ENCODE measurements at places on chromosomes 1 and 21. TPM values are rescaled to one million over a fixed set of nuclear protein-coding genes. Genes with fewer than 3 reads are reported as not detected.

DNA sequence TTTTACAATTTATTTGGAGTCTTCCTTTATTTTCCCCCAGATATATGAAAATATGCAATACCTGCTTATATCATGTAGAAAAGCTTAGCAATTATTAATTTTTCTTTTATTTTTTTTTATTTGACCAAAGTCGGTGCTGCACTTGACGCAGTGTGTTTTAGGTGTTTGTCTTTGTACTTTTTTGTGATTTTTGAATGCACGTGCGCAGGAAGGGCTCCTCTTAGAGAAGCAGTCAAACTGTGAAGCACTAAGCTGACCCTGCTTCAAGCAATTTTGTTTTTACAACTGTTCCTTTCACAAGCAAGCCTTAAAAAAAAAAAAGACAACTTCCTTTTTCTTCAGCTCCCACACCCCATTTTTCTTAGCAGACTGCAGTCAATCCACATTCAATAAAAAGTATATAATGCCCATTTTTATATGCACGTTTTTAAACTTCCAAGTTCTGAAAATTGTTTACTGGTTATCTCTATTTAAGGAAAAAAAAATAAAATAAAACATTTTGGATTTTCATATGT, 267.4 kb downstream of the TM2D1 start:
- DNase-seq, result no peak

DNA sequence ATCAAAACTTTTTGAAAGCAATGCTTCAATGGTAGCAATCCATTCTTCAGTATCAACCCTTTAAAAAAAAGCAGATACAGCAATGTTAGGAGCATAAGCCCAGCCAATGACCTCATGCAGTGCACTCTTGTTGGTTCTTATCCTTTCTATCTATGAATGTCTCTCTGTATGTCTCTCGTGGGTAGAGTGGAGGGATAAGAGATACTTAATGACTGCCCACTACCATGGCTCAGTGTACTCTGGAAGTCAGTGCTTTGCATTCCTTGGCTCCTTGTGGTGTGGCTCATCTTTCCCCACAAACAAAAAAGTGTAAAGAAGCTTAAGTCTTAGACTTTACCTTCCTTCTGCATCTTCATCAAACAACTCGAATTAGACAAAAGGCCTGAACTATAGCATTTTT, 50.3 kb downstream of the PCSK9 start:
- DNase-seq, result no peak

- DNase-seq, result no peak
Observed at GRCh38 chr1:29501227-29501976, 265.1 kb downstream of the PTPRU start.

RXFP4 gene
- not detected for total RNA-seq

DNA sequence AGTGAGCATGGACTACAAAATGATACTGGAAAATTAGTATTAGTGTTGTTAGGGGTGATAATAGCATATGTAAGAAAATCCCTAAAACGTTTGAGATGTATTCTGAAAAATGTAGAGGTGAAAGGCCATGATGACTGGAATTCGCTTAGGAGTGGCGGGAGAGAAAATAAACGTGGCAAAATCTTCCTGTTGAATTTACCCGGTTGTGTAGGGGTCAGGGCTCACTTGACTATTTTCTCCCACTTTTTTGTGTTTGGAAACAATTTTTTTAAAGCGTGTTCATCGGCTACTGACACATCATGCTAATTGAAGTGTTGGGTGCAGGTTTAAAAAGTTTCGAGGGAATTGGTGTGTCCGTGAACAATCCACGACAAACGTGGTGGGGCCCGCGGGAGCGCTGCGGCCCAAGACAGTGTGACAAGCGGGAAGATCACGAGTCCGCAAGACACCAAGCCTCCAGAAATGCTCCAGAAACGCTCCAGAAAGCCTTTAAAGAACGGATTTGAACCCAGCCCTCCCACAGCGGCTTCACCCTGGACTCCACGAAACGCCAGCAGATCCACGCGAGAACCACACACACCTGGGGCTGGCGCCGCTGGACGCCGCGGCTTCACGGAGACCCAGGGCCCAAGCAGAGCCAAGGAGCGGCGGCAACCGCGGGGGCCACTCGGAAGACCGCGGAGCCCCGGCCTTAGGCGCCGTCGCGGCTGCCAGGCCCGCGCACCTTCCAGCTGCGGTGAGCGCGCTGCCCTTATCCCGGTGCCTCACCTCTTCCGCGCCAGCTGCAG, 573 bp downstream of the PSMG1 start:
- peak; percentile 33 for DNase-seq

- no peak for DNase-seq
Observed at GRCh38 chr21:17987382-17988101, 168.4 kb upstream of the C21orf91 start.

- no peak for DNase-seq
Observed at GRCh38 chr1:22140694-22141093, 2.2 kb downstream of the WNT4 start.

- DNase-seq, result peak; percentile 31
Observed at GRCh38 chr1:121587777-121588176, 403.0 kb downstream of the SRGAP2C start.

DNA sequence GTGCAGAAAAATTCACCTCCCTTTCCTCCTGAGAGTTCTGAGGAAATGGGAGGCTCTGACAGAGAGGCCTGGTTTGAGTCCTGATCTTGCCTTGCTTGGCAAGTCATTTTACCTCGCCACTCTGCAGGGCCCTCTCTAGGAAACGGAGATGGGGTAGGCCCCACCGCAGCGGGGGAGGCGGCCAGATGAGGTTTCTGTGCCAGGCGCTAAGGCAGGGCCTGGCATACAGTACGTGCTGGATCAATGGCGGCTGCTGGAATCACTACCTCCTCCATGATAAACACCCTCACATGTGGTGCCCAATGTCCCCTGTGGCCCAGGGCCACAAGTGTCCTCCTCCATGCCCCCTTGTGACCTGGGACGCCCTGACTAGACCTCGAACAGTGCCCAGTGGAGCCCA, 499 bp upstream of the PLEKHG5 start:
- no peak for DNase-seq

OR2M3 gene
- not detected for total RNA-seq

DNA sequence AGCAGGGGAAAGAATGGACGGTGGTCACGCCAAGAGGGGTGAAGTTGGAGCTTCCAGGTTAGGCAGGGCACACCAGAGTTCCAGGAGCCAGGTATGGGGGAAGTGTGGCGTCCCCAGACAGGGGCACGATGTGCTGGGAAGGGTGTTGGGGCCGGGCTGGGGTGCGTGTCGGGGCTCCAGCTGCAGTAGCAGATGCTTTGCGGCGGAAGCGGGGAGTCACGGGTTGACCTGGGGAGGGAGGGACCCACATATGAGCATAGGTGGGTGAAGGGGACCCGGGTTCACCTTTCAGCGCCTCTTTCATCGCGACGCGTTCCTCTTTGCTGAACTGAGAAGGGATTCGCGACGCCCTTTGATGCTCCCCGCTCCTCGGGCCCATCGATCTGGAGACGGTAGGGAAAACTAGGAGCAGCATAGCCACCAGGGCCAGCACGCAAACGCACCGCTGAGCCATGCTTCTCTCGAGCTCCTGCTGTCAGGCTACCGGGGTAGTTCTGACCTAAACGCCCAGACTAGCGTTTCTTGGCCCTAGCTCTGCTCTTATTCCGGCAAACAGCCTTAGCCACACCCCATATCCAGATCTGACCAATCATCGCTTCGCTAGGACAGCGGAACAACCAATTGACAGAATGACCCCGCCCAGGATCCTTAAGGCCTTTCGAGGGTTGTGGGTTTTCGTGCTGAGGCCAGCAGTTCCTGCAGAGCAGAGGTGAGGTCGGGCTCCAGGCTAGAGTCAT, at the start of gene PM20D1:
TSS of gene PM20D1 (minus strand) at position 514 of the 737 bp plus-strand sequence. CDS start at position 454, 60 bp downstream.
- DNase-seq, result peak; percentile 88

DNA sequence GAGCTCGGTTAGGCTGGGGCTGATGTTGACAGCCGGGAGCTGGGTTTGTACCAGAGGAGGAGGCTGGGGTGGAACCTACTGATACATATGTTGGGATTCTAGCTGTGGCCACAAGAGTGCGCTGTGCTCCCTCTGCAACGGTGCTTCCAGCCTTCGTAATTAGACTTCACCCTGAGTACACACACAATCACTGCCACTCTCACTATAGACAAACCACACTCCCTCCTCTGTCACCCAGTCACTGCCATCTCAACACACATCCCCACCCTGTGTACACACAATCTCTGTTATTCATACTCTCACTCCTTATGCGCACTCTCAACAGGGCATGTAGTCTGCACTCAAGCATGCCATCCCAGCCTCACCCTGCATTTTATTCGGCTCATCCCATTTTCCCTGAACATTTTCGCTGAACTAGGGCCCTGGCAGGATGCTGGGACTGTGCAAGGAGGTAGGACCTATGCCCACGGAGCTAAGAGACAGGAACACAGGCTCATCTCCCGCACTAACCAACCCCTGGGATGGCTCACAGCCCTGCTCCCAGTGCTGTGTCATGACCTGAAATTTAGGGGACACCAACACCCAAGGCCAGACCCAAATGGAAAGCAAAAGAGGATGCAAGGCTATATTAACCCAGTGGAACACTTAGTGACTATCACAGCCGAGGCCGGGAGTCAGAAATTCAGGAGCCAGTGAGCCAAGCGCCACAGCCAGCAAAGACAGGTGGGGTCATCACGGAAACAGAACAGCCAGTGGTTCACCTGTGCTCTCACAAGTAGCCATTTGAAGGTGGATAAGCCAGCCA, 5.7 kb downstream of the GJB3 start:
- DNase-seq, result peak; percentile 79

ADORA1 gene
- total RNA-seq, result 6.5 TPM

ZNF648 gene
- not detected for total RNA-seq

DNA sequence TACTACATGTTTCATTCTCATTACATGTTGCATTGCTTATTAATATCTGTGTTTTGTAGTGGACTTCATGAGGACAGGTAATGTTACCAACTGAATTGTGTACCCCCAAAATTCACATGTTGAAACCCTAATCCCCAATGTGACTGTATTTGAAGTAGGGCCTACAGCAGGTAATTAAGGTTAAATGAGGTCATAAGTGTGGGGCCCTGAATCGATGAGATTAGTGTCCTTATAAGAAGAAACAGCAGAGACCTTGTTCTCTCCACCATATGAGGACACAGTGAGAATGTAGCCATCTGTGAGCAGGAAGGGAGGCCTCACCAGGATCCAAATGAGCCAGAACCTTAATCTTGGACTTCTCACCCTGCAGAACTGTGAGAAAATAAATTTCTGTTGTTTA, 15.0 kb upstream of the IFNAR1 start:
- DNase-seq, result no peak

DNA sequence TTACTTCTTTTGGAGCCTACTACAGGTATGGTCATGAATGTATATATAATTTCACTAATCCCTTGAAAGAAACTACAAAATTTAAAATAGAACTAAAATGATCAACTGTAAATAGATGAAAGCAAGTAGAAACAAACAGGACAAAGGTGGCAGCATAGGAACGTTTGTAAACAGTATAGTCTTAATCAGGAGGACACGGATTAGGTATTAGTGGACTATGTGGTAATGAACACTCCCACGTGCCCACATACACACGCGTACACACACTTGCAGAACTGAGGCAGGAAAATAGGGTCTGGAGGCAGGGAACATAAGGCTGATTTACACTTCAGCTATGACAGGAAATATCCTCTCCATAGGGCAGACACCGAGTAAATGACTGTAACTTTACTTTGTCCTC, 1397.8 kb downstream of the NCAM2 start:
- DNase-seq, result no peak

- DNase-seq, result no peak
Observed at GRCh38 chr21:42423685-42424084, 20.0 kb downstream of the UBASH3A start.
